Naive thymus-derived CD8-positive, alpha-beta T cell (primary cell): ENCODE measurements at places on chromosomes 4 and X.

DNA sequence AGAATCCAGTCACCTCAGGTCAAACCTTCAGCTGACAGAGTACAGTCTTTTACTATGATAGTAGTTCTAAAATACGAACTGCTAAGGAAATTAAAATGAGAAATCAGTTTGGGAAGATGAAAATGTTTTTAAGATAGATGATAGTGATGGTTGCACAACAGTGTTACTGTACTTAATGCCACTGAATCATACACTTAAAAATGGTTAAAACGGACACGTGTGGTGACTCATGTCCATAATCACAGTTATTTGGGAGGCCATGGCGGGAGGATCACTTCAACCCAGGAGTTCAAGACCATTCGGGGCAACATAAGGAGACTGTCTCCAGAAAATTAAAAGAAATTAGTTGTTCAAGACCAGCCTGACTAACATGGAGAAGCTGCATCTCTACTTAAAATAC is 41.4 kb downstream of the ABHD18 start:
- DNase-seq, result no peak

DNA sequence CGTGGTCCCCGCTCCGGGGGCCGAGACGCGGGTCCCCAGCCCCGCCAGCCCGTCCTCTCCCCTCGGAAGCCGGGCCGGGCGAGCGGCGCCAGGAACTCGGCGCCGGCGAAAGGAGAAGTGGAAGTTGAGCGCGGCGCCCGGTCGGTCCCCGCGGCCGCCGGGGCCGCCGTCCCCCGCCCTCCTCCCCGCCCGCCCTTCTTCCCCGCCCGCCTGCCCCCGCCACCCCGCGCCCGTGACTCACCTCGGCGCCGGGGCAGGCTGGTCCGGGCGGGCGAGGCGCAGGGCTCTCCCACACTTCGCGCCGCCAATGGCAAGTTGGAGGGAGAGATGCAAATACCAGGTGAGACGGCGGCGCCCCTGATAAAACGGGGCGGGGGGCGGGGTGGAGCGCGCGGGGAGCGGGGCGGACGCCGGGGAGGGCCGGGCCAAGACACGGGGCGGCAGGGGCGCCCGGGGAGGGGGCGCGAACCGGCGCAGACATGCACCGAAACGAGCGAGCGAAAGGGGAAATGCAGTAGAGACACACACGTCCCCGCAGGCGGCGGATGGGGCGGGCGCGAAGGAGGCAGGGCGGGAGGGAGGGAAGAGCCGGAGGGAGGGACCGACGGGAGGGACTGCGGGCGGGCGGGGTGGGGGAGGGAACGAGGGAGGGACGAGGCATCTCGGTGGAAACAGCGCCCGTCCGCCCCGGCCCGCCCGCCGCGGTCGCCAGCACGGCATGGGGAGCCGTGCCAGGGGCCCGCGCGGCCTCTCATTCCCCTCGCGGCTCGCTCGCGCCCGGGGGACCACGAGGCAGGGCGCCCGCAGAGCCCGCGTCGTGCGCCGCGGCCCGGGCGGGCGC is at the start of gene ELF4:
Gene ELF4, minus strand, starts transcription at position 119 of the 841 bp plus-strand sequence. CDS start 29,167 bp downstream, outside the sequence.
- DNase-seq, result peak; percentile 73

GRCh38 chrX:23844502-23845138 is 61.6 kb downstream of the SAT1 start:
- no peak for DNase-seq

GRCh38 chr4:105386012-105386411 is 87.8 kb downstream of the PPA2 start:
- DNase-seq, result no peak
